ENCODE measurements at places on chromosomes 5 and 9.

GRCh38 chr5:9545992-9546851 lies at the start of gene SEMA5A:
TSS of gene SEMA5A (minus strand) at chr5:9546075. CDS start at chr5:9379946, 166,129 bp downstream.
- DNase-seq, result no peak

DNA sequence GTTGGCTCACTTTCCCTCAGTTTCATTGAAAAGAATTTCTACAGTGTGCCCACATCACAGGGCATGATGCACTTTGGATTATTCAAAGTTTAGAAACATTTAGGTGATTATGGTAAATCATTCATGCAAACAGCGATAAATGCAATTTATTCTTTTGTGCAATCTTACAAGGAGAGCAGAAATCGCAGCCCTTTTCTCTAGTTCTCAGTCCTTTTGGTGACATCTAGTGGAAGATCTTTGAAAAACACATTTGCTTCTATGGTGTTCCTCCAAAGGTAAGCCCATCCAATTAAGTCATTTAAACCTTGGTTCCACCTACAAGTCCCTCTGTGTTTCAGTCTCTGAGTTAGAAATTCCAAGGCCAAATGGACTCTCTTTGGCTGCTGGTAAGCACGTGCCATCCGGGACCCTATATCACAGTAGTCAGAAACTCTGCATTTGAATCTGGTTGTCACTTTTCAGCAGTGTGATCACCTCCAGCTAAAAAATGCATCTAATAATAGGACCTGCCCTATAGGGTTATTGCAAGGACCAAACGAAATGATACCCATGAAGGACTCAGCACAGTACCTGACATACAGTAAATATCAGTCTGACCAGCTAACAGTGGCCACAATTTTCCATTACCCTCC lies 66.4 kb downstream of the MACROH2A1 start:
- DNase-seq, result peak; percentile 55

- DNase-seq, result no peak
These were observed 13.8 kb downstream of the SLC44A1 start for GRCh38 chr9:105258225-105258737.

DNA sequence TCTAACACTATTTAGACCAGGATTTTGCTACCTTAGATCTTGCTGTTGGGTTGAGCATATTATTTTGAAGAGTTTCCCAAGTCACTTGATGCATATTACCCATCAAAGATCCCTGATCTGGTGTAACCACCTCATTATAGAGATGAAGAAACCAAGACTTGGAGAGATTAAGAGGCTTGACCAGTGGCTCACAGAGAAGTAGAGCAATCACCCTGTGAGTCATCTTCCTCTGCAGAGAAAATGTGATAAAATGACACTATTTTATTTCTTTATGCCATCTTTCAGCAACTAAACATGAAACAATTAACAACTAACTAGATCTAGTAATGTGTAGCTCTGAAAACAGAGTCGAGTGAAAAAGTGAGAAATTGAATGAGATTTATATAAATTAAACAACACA lies 76.1 kb downstream of the KIF4B start:
- DNase-seq, result no peak

DNA sequence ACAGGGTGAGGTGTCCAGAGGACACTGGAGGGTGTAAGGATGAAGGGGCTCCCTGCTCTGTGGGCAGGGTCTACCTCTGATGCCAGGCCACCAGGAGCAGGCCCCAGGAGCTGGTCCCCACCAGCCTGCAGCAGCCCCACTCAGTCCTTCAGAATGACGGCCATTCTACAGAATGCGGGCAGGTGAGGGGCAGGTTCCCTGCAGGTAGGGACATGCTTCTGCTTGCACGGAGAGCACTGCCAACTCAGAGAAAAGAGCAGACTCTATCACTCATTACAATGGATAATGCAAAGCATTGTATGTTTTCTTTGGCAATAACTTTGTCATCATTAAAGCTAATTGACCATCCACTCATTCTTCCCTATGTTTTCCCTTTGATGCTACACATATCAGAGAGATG lies 39.0 kb downstream of the DDX31 start:
- DNase-seq, result no peak

DNA sequence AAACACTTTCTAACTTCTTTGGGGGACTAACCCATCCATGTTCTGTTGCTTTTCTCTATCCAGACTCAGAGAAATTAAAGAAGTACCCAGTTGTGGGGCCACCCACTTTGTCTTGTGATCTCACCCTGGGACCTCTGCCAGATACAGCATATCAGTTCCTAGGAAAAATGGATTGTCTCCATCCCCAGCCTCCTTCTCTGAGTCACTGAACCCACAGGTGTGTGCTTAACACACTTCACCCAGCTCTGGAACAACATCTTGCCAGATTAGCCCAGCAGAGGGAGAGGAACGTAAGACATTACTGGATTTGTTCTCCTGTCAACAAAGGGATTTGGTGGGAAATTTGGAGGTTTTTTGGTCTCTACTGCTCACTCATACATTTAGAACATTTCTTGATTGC lies 19.2 kb downstream of the FAM240B start:
- no peak for DNase-seq

- DNase-seq, result no peak
These were observed 113.3 kb upstream of the SLC1A3 start for GRCh38 chr5:36492984-36493654.

- no peak for DNase-seq
These were observed 29.3 kb downstream of the CDHR2 start for GRCh38 chr5:176578391-176578808.

DNA sequence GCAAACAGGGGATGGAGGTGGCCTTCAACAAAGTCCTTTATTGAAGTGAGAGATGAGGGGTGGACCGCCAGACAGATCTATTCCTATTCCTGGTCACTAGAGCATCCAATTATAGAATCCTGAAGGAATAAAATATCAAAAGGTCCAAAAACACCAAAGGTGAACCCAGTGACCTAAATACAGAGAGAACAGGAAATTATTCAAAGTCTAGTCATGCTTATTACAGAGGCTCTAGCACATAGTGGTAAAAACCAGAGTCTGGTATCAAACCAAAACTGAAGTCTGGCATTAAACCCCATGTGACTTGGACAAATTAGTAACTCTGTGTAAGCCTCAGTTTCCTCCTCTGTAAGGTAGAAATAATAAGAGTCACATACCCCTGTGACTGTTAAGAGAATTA lies 100.5 kb upstream of the SNX2 start:
- no peak for DNase-seq

- peak; percentile 58 for DNase-seq
These were observed 5.3 kb downstream of the ANKS6 start for GRCh38 chr9:98790842-98791607.

DNA sequence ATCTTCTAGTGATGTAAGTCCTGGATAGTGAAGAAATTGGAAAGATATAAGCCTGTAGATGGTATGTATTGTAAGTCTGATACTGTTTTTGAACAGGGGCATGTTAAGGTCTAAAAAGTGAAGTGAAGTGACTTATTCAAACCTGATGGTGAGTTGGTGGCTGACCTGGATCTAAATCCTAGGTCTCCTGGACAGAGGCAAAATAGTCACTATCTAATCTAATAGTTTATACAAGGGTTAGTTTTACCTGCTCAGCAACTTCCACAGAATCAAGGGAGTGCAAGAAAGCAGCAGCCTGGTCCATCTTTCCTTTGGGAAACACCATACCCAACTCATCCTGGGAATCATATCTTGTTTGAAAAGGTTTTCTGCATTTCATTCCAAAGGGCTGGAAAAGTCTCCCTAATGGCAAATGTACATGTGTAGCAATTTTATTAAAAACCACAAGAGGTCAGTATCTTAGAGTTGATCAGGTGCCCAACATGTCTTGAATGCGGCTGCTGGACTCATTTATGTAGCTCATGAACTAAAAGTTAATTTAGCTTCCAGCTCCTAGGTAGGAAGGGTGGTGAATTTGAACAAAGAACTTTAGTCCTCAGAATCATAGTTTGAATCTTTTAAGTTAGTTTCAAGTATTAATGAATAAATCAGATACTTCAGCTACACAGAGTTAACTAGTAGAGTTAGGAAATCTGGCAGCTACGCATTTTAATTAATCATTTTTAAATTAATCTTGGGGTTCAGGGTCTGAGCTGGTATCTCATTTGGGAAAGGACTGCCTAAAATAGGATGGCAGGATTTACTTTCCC lies 26.0 kb downstream of the SKP2 start:
- peak; percentile 6 for DNase-seq

- DNase-seq, result no peak
These were observed 14.2 kb downstream of the NUDT2 start for GRCh38 chr9:34343605-34344004.

DNA sequence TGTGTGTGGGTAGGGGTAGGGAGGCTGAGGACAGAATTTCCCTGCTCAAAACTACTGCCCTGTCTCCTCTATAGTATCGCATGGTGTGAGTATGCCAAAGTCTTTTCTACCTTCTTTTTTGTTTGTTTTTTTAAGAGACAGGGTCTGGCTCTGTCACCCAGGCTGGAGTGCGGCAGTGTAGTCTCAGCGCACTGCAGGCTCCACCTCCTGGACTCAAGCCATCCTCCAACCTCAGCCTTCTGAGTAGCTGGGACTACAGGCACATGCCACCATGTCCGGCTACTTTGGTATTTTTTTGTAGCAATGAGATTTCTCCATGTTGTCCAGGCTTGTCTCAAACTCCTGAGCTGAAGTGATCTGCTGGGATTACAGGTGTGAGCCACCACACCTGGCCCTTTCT lies 2.5 kb downstream of the SRP19 start:
- no peak for DNase-seq
